Activated CD4-positive, alpha-beta T cell treated with anti-CD3 and anti-CD28 coated beads, Interleukin-2, amount 50 U/mL, for 4 hours (primary cell): ENCODE measurements at places on chromosomes 1 and 21.

DNA sequence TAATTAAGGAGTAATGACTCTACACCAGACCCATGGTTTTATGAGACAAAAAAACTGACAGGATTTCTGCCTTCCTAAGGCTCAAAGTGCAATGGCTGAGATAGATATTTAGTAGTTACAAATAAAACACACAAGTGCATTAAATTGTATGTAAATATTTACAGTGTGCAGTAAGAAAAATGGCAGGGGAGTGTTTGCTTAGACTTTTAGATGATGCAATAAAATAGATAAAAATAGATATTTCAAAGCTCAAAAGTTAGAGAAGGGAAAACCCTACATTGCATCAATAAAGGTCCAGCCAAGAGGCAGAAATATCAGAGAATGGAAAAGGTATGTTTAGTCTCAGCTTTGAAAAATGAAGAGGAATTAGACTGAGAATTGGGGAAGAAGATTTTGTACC, 226.3 kb upstream of the FGGY start:
- DNase-seq = no peak

- no peak for DNase-seq
These were observed 124.2 kb downstream of the GALNT2 start for GRCh38 chr1:230191079-230191804.

- no peak for DNase-seq
These were observed 36.1 kb upstream of the RGS1 start for GRCh38 chr1:192539297-192540092.

DNA sequence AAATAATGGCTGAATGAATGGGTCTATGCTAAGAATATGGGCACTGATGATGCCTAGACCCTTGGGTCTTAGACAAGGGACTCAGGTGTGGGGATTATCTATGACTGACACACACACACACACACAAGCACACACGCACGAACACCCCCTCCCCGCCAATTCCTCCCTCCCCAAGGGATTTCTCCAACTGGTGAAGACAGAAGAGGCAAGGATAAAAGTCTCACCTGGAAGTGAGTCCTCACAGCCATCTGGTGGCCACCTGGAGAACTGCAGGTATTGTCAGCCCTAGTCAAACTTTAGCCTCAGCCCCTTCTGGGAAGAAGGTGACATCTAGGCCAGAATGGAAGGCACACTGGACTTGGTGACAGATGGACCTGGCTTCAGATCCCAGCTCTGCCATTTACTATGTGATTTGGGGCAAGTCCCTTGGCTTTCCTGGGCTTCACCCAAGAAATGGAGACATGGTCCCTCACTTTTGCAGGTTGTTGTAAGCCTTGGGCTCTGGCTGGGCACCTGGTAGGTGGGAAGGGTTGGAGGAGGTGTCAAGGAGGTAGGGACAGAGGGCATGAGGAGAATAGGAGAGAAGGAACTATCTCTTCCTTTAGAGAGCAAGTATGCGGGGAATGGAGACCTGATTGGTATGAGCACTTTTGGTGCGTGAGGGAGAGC, 4.0 kb upstream of the GPR3 start:
- peak; percentile 78 for DNase-seq

- DNase-seq = no peak
These were observed 9.4 kb upstream of the MT1HL1 start for GRCh38 chr1:237013608-237014007.

DNA sequence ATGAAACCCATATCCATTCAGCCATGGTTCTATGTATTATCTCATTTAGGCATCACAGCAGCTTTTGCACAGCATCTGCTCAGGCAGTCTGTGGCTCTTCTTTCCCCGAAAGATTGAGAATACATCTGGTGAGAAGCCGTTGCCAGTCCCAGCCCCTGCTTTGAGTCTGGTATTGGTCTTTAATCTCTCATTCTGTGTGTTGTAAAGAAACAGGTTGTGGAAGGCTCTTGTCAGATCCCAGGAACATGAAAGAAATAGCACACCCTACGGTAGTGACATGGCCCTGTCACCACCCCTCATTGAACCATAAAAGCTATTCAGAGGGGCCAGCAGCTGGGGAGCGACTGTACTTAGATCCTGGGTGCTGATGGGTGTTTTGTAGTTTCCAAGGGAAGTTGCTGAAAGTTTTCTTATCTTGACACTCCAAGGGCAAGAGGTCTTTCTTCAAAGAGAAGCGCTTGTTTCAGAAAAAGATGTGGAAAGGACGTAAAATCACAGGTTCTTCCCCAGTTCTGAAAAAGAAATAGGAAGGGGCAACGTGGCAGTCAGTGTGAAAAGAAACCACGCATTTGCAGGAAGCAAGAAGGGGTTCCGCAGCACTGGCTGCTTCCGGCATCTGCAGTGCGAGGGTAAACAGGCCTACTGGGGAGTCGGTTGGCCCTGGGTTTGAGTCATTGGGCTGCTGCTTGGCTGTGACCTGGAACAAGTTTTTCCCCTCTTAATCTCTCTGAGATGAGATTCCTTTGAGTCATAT, 145.0 kb downstream of the DHRS3 start:
- peak; percentile 81 for DNase-seq

DNA sequence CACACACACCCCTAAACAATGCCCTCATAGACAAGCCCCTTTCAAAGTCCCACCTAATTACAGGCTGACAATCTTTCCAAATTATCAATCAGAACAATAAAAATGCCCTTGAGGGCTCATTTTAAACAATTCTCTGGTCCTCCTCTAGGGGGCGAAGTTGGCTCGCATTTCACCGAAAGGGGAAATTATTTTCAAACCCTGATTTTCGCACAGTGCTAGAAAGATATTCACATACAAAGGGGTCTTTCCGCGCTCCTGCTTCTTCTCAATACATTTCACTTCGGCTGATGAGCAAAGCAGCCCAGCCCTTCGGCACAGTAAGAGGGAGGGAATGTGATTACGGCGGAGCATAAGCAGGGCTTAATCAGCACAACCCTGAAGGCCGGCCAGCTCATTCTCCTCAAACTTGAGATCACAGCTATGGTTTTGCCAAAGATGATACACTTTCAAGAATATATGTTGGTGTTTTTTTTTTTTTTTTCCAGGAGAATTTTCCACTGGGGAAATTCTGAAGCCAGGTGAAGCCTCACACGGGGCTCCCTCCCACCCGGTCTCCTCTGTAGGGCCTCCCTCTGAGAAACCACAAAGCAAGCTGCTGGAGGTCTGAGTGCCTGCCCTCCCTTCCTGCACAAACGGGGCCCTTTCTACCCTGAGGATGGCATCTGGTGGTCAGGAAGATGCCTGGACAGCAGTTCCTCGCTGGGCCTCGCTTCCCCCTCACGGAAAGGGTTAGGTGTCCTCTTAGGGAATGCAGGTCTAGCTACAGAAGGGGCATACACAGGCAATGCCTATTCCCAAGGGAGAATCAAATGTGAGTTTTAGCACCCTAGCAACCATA, 66.9 kb downstream of the GNG12 start:
- DNase-seq = peak; percentile 12

DNA sequence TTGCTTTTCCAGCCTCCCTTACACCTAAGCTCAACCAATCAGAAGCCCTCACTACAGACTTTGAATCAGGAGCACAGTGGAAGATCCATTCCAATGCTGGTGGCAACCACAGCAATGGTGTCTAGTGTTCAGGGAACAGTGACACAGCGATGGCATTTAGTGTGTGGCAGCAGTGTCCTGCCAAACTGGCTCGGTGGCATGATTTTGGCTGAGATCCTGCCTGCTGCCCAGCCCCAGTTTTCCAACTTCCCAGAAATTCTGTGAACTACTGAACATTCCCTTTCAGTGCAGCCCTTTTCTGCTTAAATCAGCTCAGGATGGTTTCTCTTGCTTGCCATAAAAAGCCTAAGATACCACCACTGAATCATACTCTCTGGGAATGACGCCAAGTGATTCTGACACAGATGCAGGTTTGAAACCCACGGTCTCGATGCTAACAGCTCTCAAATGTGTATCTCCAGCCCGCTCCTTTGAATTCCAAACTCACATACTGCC, 8.8 kb downstream of the ASAP3 start:
- DNase-seq = no peak

DNA sequence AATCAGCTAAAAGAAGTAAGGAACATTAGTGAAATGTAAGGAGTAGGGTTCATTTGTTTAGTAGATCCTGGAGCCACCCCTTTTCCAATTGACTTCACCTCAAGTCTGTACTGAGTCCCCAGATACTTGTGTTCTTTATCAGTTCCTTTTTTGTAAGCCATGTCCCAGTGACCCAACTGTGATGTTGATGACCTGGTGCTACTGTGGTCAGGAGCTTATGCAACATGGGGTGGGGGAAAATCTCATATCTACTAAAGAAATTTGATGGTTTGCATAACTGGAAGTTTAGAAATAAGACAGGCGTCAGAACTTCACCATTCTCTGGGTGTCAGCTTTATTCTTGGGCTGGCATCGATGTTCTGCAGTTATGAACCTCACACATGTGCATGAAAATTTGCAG, 120.5 kb downstream of the LRRC7 start:
- DNase-seq = no peak

- peak; percentile 52 for DNase-seq
These were observed 19.7 kb downstream of the RCC2 start for GRCh38 chr1:17419626-17420328.

GRCh38 chr1:68725001-68725752, 228.3 kb upstream of the DEPDC1 start:
- no peak for DNase-seq

DNA sequence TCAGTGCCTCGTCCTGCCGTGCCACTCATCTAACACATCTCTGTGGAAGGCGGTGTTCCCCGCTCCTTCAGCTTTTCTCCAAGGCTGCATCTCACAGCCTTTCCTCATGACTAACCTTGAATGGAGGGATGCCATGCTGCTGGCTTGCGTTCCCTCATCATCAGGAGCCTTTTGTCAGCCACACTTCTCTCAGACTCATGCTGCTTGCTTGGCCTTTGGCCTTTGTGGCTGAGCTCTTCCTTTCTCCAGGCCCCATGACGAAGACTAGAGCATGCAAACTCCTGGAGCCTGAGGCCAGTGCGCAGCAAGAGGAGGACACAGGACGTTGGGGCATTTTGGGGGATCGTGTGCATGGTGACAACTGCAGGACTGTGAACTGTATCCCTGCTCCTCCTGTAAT, 70.8 kb downstream of the SYT2 start:
- no peak for DNase-seq

DNA sequence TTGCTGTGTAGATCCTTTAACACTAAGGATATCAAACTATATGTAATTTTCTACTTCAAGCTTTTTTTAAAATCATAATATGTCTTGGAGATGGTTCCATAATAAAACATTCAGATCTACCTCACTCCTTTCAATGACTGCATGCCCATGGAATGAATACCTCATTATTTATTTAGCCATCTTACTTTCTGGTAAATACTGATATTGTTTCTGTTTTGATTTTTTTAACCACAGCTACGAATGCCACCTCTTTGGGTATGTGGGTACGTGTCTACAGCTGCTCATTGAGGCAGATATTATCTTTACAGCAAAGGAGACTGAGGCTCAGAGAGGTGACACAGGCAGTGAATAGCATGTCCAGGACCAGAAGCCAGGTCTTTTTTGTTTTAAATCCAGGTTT, 215.7 kb downstream of the ST6GALNAC3 start:
- DNase-seq = no peak

GRCh38 chr1:234643111-234643849, 33.3 kb upstream of the IRF2BP2 start:
- DNase-seq = no peak

DNA sequence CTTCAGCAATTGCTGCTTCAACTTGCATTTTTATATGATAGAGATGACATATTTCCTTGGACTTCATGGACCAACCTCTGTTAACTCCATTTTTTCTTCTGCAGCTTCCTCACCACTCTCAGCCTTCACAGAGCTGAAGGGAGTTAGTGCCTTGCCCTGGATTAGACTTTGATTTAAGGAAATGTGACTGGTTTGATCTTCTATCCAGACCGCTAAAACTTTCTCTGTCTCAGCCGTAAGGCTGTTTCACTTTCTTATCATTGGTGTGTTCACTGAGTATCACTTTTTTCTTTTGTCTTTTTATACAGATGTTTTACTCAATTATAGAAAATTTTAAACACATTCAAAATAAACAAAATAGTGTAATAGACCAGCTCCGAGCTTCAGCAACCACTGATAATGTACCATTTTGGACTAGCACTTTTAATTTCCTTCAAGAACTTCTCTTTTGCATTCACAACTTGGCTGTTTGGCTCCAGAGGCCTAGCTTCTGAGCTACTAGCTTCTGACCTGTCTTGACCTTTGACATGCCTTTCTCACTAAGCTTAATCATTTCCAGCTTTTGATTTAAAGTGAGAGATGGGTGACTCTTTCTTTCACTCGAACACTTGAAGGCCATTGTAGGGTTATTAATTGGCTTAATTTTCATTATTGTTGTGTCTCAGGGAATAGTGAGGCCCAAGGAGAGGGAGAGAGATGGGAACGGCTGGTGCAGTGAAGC, 9.3 kb downstream of the NEK7 start:
- DNase-seq = no peak

DNA sequence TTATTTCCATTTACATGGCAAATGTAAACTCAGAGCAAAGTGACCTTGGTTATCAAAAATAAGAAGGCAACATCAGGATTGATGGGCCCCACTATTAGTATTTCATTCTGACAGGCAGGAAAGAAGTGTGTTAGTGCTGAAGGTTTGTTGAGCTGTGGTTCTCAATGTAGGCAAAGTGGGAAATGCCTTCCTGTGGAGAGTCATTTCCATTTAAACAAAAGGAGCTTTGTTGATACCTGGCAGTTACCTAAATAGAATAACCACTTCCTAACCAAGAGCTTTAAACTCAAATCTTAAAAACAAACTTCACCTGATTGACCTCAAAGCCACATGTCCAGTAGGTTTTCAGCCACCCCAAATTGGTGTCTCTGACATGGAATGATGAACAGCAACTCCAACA, 579.9 kb upstream of the BEND5 start:
- no peak for DNase-seq

- no peak for DNase-seq
These were observed 47.5 kb upstream of the PWP2 start for GRCh38 chr21:44059710-44060109.

- no peak for DNase-seq
These were observed 158.8 kb upstream of the DUSP10 start for GRCh38 chr1:221900678-221901077.

GRCh38 chr21:41877901-41878830, 978 bp downstream of the PRDM15 start:
- DNase-seq = peak; percentile 26

- no peak for DNase-seq
These were observed 436.5 kb upstream of the DAB1 start for GRCh38 chr1:57860325-57860724.

- DNase-seq = peak; percentile 23
These were observed 105.2 kb downstream of the MRPL39 start for GRCh38 chr21:25501996-25502665.
